ENCODE measurements at places on chromosomes 7 and 10.

DNA sequence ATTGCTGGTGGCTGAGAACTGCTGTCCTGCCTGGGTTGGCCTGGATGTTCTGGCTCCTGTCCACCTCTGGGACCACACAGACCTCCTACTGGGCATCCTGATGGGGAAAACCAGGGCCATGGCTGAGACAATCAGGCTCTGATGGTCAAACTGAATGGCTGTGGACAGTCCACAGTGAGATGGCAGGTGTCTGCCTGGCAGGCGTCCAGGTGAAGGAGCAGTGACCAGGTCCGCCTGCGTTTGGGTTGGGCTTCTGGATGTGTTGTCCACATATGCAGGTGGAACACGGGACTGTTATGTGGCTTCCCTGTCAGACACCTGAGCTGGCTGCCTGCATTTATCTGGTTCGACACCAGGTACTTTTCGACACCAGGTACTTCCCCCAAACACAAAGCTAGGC, 241.7 kb downstream of the BUB3 start:
- H3K4me1 ChIP-seq: no peaks in the 10 kb centered on the region
- no peaks in the 10 kb centered on the region for H3K27me3 ChIP-seq

- DNase-seq: no peak
- H3K36me3 ChIP-seq: peaks cover 32% of the 10 kb centered on the region
- H3K27me3 ChIP-seq: no peaks in the 10 kb centered on the region
- H3K4me1 ChIP-seq: peaks cover 11% of the 10 kb centered on the region
- no peak overlapping the region for H3K4me3 ChIP-seq
Measured at GRCh38 chr7:1127001-1127400, 33.0 kb downstream of the ZFAND2A start.

DNA sequence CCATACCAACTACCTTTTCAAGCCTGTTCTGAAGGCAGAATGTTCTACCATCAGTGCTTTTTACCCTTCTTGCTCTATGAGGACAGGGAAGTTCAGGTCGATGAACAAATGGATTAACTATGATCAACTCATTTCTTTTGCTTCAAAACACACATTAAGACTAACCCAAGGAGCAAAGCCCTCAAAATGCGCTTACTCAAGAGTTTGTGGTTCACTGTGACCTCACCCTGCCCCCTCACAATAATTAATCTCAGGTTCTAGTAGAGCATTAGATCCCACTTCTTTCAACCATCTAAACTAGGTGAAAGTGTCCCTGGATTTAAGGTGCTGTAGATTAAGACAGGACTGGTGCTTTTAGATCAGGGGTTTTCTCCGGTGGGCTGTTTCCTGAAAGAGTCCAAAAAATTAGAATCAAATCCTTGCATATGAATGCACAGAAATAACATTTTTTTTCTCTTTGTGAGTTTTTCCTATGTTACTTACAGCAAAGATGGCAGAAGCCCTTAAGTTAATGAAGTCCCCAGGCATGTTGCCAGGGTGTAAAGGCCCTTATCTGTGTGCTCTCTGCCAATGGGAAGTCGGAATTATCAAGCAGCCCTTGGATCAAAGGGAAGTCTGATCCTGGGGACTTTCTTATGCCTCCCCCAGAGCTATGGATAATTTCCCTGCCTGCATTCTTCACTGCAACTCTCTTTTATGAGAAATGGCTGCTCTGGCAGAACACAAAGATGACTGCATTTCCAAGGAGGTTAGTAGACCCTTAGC, 205.5 kb upstream of the STK17A start:
- H3K27me3 ChIP-seq: no peaks in the 10 kb centered on the region
- H3K4me3 ChIP-seq: no peak overlapping the region
- H3K4me1 ChIP-seq: no peaks in the 10 kb centered on the region
- DNase-seq: no peak
- H3K36me3 ChIP-seq: no peaks in the 10 kb centered on the region

DNA sequence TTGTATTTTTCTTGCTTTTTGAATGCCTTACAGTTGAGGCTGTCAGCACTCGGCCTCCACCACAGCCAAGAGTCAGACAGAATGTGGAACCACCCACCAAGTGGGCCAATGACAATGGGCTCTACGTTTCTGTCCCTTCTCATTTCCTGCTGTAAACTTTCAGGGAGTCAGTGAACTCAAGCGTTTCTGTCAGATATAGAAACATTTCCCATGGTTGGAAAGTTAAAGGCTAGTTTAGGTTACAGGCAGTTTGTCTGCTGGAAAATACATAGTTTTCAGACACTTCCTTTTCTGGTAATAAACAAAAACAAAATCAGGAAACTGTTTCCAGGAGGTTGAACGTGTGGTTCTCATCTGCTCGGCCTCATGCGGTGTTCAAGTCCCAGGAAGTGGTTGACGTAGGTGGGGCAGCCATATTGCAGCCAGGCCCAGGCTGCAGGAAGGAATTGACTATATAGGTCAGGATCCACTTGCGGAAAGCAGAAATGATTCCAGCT, 245.1 kb downstream of the CAMK1D start:
- peaks cover 2% of the 10 kb centered on the region for H3K27me3 ChIP-seq
- no peak for DNase-seq
- no peak overlapping the region for H3K27ac ChIP-seq

DNA sequence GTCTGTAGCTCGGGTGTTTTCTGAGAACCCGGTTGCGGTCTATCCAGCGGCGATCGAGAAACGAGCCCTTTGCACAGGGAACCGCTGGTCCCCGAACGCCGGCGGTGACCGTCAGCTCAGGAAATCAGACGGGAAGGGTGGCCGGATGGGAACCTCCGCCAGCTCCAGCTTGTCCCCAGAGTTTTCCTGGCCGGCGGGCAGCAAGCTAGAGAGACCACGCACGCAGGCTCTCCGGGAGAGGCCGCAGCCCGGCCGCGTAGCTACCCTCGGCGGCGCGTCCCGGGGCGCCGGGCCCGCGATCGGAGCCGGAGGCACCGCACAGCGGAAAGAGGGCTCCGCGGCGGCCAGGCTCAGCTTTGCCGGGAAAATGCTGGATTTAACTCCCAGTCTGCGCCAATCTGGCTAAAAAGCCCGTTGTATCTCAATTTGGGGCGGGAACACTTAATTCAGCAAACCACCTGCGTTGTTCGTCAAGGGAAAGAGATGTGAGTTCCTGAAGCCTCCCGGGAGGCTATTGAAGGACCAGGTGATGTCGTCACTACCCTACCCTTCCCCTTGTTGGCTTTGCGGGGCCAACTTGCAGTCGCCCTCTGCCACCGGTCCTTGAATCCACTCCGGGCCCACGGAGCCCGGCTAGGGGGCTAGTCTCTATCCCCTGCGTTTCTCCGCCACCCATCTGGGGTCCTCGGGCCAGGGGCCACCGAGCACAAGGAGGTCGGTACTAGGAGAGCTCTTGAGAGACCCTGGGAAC, 859 bp upstream of the CH25H start:
- peaks cover 78% of the 10 kb centered on the region for H3K27me3 ChIP-seq
- H3K27ac ChIP-seq: no peak overlapping the region
- H3K4me3 ChIP-seq: peak overlapping the region; percentile 76
- H3K36me3 ChIP-seq: no peaks in the 10 kb centered on the region
- peak; percentile 30 for DNase-seq
- peaks cover 10% of the 10 kb centered on the region for H3K4me1 ChIP-seq

DNA sequence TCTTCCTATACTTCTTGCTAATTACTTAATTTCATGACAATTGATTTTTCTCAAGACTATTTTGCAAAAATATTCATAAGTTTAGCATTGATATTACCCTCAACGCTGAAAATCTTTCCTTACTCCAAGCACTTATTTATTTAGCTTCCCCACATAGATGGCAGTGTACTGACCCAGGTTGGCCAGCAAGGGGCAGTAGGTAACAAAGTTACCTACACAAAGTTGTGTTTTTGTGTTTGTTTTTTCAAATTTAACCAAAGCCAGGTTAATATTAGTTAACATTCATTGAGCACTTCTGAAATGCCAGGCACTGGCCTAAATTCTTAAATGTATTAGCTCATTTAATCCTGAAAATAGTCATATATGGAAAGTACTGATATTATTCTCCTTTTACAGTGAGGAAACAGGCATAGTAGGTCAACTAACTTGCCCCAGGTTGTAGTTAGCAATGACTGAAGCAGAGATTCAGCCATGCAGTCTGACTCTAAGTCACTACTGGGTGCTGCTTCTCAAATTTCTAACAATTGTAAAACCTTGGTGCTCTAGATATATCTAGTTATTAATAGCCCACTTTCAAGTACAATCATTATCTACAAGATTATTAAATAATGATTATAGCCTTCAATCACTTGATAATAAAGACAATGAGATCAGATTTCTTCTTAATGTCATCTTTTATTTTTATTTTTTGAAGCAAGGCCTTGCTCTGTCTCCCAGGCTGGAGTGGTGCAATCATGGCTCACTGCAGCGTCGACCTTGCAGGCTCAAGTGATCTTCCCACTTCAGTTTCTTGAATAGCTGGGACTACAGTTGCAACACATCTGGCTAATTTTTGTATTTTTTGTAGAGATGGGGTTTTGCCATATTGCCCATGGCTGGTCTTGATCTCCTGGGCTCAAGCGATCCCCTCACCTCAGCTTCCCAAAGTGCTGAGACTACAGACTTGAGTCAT, 5.8 kb upstream of the GGCT start:
- no peaks in the 10 kb centered on the region for H3K4me1 ChIP-seq
- H3K27ac ChIP-seq: no peak overlapping the region
- no peaks in the 10 kb centered on the region for H3K36me3 ChIP-seq
- no peak for DNase-seq

DNA sequence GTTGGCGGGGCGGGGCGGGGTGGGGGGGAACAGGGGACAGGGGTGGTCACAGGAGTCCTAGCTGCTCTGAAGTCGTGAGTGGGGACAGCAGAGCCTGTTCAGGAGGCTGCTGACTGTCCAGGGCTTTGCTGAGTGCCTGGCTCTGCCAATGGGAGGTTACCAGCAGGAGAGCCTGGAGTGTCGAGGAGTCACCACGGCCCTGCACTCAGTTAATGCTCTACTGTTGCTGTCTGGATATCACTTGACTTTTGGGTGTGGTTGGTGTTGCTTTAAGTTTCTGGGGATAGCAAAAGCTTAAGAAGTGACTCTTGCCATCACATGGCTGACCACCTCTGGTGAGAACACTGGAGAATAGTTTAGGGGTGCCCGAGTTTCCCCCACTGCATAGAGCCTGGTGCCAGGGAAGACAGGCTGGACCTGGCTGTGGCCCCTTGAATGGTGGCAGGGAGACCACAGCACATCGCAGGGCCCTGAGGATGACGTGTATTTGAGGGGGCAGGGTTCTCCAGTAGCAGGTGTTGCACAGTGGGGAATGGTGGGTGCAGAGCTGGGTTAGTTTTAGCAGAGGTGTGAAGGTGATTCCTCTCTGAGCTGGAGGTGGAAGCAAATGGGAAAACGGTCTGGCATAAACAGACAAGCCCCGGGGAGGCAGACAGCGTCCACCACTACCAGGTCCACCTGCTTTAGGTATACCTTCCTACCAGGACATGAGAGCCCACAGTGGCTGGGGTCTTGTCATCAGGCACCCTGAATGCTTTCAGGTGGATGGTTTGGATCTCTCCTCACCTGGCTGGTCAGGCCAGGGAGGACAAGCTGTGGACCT, 54.2 kb upstream of the CAMK2B start:
- no peaks in the 10 kb centered on the region for H3K4me1 ChIP-seq
- no peak for DNase-seq
- H3K27me3 ChIP-seq: peaks cover 3% of the 10 kb centered on the region
- H3K27ac ChIP-seq: no peak overlapping the region
- H3K4me3 ChIP-seq: no peak overlapping the region
- H3K36me3 ChIP-seq: peaks cover 10% of the 10 kb centered on the region

GRCh38 chr7:23247603-23248335, 1.2 kb downstream of the GPNMB start:
- peaks cover 8% of the 10 kb centered on the region for H3K4me1 ChIP-seq
- no peak for DNase-seq
- peaks cover 8% of the 10 kb centered on the region for H3K27me3 ChIP-seq
- no peak overlapping the region for H3K27ac ChIP-seq
- H3K36me3 ChIP-seq: no peaks in the 10 kb centered on the region

DNA sequence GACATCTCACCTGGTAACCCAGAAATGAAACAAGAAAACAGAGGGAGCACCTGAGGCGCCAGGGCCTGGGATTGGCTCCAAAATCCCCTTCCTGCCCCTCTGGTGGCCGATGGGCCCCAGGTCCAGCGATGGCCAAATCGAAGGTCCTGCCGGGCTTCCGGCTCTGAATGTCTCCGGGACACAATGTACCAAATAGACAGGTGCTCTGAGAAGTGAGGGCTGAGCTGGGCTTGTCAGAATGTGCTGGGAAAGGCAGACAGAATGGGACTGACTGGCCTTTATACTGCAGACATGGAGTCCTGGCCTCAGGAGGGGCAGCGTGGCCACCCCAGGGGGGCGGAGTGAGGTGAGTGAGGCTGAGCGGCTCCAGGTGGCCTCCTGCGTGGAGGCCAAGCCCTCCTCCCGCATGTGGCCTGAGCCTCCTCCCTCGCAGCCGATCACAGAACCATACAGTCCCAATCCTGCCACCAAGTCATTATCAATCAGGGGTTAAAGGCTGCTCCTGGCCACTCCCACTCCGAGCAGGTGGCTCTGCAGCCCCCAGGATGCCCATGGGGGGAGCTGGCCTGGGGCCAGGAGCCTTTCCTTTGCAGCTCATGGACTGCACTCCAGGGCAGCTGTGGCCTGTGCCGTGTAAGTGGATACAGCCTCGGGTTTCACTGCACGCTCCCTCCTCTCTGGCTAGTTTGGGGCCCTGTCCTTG, 185.5 kb downstream of the ADARB2 start:
- H3K27me3 ChIP-seq: peaks cover 5% of the 10 kb centered on the region
- no peaks in the 10 kb centered on the region for H3K4me1 ChIP-seq
- H3K36me3 ChIP-seq: no peaks in the 10 kb centered on the region
- no peak overlapping the region for H3K27ac ChIP-seq
- DNase-seq: no peak

GRCh38 chr7:157881048-157881771, 544.4 kb downstream of the DNAJB6 start:
- no peaks in the 10 kb centered on the region for H3K36me3 ChIP-seq
- no peak for DNase-seq
- H3K4me3 ChIP-seq: no peak overlapping the region
- no peaks in the 10 kb centered on the region for H3K27me3 ChIP-seq
- no peak overlapping the region for H3K27ac ChIP-seq

GRCh38 chr10:86757113-86757972, 924 bp downstream of the BMPR1A start:
- peak; percentile 40 for DNase-seq
- H3K4me1 ChIP-seq: peaks cover 2% of the 10 kb centered on the region
